ENCODE measurements at places on chromosomes 2 and 18.

DNA sequence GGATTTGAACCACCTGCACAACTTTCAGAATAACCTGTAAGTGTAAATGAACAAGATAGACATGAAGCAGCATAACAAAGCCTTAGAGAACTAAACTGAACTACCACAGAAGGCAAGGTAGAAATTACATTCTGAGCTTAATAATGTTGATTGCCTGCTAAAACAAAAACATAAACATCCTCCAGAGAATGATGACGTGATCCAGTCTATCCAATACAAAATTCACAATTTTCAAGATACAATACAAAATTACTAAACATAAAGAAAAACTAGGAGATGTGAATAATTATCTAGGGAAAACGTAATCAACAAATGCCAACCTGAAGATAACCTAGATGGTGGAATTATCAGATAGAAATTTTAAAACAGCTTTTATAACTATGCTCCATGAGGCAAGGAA lies 40.7 kb upstream of the EGR4 start:
- no peak for DNase-seq

DNA sequence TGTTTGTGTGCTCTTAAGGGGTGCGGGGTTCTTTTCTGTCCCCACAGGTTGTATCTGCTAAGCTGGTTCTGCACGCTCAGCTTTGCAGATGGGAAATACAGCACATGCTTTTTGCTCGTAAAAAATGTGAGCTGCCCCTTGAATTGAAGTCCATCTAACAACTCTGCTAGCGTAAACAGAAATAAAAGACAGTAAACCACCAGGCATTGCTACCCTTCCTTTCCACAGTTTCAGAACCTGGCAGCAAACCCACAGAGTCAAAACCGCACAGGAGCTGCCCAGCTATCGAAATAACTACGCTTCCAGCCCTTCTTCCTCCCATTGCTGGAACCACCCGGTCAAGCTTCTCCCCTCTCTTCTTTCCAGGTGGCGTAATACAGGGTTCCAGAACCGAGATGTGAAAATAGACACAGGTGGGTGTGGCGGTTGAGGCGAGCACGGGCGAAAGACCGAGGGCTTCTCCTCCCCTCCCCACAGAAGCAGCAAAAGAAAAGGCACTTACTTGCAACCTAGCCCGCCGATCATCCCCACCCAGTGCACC lies 479 bp downstream of the SCN9A start:
- DNase-seq = no peak

DNA sequence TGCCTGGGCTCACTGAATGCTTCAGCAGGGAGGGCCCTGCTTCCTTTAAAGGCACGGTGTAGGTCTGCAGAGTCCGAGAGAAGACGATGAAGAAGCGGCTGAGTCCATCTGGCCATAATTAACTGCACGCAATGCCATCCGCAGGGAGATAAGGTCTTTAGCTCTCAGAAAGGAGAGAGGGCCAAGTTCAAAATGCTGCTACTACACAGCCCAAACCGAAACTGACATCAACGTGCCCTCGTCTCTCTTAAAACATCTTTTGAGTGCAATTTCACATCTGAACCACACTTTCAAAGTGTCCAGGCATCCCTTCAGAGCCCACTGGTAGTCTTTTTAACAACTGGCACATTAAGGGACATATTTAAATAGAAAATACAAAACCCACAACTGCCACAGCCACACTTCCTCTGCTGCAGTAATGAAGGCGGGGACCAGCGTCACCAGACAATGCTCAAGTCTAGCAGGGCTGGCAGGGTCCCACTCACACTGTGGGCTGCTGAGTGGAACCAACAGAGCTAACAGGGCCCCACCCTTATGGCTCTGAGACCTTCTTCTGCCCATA lies 35.8 kb downstream of the ST3GAL5 start:
- no peak for DNase-seq

GRCh38 chr2:157326698-157327097 lies 1.1 kb upstream of the ERMN start:
- no peak for DNase-seq

DNA sequence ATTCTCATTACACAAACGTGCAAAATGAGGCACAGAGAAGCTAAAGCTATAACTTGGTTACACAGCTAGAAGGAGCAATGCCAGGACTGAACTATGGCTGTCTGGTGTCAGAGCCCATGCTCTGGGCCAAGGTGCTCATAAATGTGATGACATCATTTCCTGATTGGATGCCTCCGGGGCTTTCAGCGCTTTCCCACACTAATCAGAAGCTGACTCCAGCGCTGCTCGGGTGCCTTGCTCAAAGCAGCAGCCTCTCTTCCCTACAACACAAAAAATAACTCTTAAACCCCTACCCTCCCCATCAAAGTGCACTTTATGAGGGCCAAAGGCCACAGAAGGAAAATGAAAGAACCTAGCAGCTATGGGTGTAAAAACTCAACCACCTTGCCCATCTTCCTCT lies 90.7 kb downstream of the STK39 start:
- no peak for DNase-seq

- DNase-seq = no peak
These were observed 108.7 kb upstream of the HS6ST1 start for GRCh38 chr2:128427413-128427755.

DNA sequence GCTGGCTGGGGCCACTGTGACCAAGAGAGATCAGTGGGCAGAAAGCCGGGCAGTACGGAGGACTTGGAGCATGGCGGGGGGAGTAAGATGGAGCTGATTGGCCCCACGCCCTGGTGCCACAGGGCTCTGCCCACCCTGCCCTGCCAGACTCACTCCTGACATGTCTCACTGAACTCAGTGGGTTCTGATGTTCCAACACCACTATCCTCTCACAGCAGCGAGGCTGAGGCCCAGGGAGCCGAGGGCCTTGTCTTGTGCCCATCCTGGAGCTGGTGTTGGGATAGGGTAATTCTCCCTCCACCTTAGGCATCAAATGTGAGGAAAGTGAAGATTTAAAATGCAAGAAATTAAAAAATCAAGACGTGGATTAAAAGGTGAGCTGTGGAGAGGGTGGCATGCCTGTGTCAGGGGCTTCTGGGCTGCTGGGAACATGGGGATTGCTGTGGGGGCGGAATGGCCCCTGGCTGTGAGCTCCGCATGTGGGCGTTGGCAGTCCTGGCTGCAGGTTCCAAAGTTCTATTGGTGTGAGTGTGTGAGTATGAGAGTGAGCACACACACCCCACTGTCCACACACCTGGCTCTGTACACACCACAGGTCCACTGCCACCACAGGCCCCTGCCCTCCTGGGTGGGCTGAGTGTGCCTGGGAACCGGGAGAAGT lies 283.5 kb upstream of the HS6ST1 start:
- no peak for DNase-seq

GRCh38 chr2:230984393-230985220 lies 11.3 kb upstream of the SPATA3 start:
- DNase-seq = no peak

DNA sequence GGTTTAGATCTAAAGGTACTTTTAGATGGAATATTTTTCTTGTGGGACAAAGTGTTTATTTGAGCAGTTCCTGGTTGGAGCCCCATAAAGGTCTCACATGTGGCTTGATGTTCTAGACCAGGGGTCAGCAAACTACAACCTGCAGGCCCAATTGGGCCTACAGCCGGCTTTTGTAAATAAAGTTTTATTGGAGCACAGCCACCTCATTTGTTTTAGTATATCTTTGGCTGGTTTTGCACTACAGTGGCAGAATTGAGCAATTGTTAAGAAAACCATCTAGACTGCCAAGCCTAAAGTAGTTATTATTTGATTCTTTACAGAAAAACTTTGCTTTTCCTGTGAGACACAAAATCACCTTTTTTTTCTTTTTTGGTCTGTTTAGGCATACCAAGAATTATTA lies 41.6 kb downstream of the NDC80 start:
- DNase-seq = no peak

- DNase-seq = no peak
These were observed 21.9 kb downstream of the ITM2C start for GRCh38 chr2:230886671-230887071.

DNA sequence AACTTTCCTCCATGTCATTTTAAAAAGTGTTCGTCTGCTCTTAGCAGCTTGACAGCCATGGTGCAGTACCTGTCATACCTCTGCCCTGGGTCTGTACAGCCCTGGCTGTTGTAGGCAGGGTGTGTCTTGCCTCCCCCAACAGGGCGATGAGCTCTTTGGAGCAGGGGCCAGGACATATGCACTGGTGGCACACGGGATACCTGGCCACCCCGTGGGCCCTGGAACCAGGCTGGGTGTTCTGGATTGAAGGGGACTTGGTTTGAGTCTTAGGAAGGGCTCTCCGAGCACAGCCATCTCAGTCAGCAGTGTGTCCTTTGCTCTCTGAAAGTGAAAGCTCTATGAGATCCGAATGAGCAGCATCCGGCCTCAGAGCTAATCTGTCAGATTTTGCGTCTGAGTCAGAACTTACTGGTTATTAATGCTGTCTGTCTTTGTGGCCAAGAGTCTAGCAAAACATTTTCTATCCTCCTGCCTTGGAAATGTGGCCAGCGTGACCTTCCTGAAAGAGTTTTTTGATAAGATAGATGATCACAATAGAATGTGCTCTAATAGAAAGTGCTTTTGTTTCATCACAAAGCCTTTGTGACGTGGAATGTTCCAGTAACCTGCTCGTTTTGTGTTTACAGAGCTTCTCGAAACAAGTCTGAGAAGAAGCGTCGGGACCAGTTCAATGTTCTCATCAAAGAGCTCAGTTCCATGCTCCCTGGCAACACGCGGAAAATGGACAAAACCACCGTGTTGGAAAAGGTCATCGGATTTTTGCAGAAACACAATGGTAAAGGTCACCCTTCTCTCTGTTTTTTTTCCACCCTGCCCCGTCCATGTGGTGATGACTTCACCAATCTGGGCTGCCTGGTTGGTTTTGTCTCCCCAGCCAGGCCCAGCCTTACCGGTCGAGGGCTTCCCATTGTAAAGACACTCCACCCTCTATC lies 77.3 kb upstream of the RPL31 start:
- no peak for DNase-seq

DNA sequence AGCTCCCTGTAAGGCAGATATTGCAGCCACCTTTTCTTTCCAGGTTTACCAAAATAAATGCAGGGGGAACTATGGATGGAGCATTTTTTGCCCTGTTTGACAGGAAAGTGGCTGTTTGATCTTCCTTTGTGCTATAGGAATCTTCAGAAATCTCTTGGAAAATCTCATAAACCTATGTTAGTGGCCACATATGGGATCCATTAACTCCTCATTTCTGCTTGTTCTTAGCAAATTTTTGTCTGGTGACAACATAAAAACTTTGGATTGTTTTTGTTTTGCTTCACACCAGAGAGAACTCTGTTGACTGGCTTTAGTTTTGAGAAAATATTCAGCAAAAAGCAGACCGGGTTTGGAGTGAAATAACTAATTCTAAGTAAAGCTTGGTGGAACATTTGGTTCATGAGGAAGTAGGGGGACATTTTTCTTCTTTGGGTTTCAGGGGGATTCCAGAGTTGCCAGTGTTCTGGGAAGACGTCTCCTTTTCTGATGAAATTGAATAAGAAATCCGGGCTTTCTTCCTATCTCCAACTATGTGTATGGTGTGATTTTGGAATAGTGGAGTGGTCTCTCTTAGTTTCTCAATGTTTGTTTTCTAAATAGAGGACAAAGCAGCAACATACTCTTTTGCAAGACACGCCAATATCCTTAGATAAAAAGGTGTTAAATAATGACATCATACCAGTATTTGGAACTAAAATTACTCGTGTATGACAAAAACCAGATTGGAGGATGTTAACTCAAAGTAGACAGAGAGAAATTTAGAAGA lies 174.4 kb downstream of the ICOS start:
- no peak for DNase-seq

DNA sequence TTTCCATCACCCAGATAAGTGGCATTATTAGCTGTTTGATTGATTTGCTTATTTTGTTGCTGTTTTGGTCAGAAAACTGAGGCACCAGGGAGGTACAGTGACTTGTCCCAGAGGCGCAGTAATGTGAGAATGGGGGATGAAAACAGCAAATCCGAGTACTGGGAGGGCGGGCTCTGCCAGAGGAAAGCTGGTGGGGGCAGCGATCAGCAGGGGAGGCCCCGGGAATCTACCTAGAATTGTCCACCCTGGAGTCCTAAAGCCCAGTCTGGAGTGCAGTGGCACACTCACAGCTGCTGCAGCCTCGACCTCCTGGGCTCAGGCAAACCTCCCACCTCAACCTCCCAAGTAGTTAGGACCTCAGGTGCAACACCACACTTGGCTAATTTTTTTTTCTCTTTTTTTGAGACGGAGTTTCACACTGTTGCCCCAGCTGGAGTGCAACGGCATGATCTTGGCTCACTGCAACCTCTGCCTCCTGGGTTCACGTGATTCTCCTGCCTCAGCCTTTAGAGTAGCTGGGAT lies 17.0 kb upstream of the PTMA start:
- no peak for DNase-seq

DNA sequence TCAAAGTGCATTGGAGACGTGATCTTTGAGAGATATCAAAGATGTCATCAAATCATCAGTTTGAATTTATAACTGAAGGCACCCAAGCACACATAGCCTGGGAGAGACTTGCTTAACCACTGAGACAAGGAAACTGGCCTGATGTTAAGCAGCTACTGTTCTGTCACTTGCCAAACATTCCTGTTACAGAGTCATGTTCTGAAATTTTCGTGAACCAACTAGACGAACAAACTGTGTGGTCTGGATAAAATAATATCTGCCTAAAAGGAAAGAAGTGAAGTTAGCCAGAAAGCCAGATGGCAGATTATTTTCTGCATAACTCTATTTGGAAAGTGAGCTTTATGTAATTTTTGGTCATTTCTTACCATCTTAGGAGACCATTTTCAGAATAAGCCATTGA lies 51.4 kb downstream of the SPATS2L start:
- no peak for DNase-seq

GRCh38 chr18:77135339-77136075 lies 2.9 kb upstream of the MBP start:
- no peak for DNase-seq

DNA sequence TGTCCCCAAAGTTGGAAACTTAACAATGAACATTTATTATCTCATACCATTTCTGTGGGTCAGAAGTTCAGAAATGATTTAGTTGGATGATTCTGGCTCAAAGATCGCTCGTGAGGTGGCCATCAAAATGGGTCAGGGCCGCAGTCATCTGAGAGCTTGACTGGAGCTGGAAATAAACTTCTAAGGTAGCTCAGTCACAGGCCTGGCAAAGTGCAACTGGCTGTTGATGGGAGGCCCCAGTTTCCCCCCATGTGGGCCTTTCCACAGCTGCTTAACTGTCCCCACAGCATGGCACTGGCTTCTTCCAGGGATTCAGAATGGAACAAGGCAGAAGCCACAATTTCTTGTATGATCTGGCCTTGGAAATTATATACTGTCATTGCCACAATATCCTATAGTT lies 200.1 kb upstream of the RAB12 start:
- DNase-seq = no peak

- DNase-seq = no peak
These were observed 96.7 kb downstream of the EIPR1 start for GRCh38 chr2:3280683-3281520.

DNA sequence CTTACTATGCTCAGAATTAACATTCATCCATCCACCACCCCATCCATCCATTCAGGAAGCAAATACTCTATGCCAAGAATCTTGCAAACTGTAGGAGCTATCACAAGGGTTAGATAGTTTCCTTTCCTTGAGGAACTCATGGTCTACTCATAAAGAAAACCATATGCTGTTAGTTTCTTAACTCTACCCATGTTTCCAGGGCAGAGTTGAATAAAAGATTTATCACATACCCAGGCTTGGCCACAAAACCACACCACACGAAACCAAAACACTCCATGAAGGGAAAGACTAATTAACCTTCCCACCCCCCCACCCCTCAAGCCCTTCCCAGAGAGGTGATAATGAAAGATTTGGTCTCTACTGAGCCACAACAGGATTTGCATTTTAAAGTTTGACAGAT lies 23.7 kb upstream of the MSGN1 start:
- DNase-seq = no peak
